ENCODE measurements at places on chromosomes 5 and 9.

GRCh38 chr5:149937610-149938009 is 7.0 kb downstream of the PDE6A start:
- DNase-seq = no peak

GRCh38 chr5:180720486-180720885 is 19.4 kb downstream of the OR2Y1 start:
- no peak for DNase-seq

DNA sequence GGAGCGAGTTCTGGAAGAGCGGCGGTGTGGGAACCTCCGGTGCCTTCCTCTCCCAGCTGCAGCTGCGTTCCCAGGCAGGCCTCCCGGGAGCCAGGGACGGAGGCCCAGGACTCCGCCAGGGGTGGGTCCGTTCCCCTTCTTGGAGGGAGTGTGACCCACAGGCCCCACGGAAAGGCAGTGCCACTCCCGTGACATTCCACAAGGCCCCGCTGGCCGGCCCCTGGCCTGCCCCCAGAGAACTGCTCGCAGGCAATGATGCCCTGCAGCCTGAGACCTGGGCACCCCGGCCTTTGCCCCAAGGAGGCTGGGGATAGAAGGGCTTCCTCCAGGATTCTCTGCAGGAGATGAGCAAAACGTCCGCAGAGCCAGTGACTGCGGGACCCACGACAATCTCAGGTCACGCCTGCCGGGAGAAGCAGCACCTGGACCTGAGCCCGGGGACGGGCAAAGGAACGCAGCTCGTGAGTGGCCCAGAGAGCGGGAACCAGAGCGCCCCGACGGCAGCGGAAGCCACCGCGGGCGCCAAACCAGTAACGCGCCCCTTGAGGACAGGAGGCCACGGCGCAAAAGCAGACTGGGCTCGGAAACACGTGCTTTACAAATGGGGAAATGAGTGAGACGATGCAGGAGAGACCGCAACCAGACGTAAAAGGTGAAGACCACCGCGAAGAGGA is 9.3 kb downstream of the OBP2B start:
- no peak for DNase-seq

- DNase-seq = no peak
These were observed 28.4 kb downstream of the RFX3 start for GRCh38 chr9:3497401-3497800.

GRCh38 chr9:85200726-85201404 is 531.3 kb downstream of the NTRK2 start:
- DNase-seq = no peak

DNA sequence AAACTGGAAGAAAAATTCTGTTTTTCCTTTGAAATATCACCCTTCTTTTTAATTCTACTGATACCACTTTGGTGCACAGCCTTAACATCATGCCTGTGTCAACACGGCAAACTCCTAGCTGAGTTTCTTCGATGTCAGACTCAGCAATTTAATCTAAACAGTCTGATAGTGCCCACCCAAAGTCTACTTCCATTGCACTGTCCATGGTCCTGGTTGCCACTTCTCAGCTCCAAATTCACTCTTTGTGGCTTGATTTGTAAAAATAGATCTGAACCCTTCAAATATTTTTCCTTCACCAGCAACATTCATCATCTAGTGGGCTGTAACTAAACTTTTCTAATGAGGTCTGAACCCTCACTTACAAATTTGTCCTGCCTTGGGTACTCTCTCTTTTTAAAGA is 107.8 kb downstream of the NUDT12 start:
- DNase-seq = no peak
